Osteocyte (in vitro differentiated cells): ENCODE measurements at places on chromosomes 6 and 20. TPM values are rescaled to one million over a fixed set of nuclear protein-coding genes. Genes with fewer than 3 reads are reported as not detected.

CST2 gene
- total RNA-seq: not detected in 2 replicates

OR5V1 gene
- total RNA-seq: not detected in 2 replicates

C20orf141 gene
- not detected in 2 replicates for total RNA-seq

SMIM13 gene
- total RNA-seq: 19.6 and 20.5 TPM in 2 replicates

TRIM40 gene
- total RNA-seq: not detected in 2 replicates

CPXM1 gene
- 84.0 and 85.8 TPM in 2 replicates for total RNA-seq

DNA sequence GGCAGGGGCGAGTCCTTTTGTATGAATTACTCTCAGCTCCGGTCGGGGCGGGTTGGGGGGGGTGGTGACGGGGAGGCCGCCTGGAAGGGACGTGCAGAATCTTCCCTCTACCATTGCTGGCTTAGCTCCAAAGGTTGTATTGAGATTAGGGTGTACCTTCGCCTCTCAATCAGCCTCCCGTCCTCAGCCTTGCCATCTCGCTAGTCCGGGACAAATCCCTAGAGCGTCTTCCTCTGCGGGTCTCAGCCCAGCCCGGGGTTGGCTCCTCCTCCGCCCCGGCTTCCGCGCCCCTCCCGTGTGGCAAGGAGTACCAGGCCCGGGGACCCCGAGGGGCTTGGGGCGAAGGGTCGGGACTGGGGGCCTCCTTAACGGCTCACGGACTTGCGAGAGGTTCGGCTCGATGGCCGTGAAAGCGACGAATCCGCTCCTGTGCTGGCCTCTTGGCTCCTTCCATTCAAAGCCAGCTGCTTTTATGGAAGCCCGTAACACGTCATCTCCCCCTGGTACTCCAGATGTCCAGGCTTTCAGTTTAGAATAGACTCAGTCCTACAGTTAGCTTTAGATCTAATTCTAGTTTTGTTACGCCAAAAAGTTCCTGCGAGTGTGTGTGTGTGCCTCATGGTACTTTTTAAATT is 636 bp upstream of the EEF1A1 start:
- peak; percentile 92 for DNase-seq

DNA sequence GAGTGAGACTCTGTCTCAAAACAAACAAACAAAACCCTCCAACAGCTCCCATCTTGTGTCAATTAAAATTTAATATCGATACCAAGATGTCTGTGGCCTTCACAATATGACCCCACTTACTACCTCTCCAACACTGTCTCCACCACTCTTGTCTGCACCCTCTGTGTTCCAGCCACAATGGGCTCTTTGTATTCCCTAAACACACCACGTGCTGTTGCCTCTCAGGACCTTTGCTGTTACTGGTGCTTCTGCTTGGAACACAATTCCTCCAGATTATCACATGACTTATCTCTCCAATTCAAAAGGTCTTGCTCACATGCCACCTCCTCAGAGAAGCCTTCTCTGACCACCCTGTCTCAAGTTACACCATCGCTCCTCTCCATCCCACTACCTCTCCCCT is 6.0 kb upstream of the HCK start:
- no peak for DNase-seq

GRCh38 chr6:69012211-69012610 is 377.1 kb downstream of the ADGRB3 start:
- DNase-seq: no peak

GRCh38 chr20:36541227-36541767 is at the start of gene MYL9:
MYL9 (plus strand) TSS chr20:36541519; CDS start chr20:36544885, 3,366 bp downstream.
- DNase-seq: no peak

GRCh38 chr6:13156381-13156780 is 172.0 kb downstream of the TBC1D7 start:
- DNase-seq: no peak

DNA sequence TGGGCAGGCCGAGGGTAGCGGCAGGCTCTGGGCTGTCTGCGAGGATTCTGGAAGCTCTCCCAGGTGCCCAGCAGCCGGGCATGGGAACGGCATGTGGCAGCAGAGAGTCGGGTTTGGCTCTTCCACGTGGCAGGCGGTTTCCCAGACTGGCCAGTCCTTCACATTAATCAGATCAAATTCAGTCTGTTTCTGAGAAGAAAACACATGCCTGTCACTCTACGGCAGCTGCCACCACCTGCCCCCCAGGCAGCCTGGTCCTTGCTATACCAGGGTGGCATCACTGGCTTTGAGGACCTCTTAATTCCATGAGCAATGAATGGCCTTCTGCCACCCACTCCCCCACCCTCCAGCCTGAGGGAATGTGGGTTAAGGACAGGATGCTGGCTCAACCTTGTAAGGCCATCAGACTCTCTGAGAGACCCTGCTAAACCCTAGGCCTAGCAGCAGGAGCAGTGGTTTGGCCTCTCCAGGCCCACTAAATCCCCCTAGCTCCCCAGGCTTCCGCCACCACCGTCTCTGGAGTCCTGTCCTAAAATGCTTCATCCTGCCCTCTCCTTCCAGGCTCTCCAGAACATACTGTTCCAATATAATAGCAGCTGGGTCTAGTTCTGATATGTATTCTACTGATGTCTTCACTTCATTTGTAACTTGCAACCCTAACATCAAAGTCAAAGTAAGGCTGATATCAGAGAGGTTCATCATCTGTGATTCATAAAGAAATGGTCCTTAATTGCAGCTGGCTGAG is 47.8 kb downstream of the PLCG1 start:
- DNase-seq: peak; percentile 73

DNA sequence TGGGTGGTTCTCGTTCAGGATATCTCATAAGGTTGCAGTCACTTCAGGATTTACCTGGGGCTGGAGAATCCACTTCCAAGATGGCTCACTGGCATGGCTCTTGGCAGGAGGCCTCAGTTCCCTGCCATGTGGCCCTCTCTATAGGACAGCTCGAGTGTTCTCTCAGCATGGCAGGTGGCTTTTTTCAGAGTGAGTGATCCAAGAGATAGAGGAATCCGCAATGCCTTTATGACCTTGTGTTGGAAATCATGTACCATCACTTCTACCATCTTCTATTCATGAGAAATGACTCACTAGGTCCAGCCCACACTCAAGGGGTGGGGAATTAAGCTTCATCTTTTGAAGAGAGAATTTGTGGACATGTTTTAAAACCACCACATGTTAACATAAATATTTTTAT is 37.8 kb downstream of the PPP1R16B start:
- DNase-seq: no peak

DNA sequence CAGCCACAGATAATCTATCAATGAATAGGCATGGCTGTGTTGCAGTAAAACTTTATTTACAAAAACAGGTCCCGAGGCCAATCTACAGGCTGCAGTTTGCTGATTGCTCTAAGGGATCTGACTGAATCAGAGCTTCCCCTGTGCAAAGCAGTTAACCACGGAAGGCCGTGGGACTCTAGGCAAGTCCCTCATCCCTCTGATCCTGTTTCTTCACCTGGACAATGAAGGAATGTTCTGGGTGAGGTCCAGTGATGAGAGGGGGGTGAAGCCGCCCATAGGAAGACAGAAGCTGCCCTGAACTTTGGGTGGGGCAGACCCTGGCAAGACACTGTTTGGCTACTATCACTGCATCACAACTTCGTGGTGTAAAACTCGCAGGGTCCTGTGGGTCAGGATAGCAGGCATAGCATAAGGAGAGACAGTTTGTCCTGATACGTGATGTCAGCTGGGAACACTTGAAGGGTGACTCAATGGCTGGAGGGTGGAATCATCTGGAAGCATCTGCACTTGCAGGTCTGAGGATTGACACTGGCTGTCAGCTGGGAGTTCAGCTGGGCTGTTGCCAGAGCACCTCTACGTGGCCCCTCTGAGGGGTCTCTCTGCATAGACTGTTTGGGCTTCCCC is 33.3 kb upstream of the TGM2 start:
- no peak for DNase-seq

- DNase-seq: no peak
These were observed 191.6 kb downstream of the DST start for GRCh38 chr6:56450882-56451739.

- no peak for DNase-seq
These were observed 22.3 kb upstream of the ROS1 start for GRCh38 chr6:117448011-117448410.

- no peak for DNase-seq
These were observed 151.0 kb upstream of the MCHR2 start for GRCh38 chr6:100144991-100145390.

GRCh38 chr6:139580592-139581484 is 206.4 kb upstream of the CITED2 start:
- no peak for DNase-seq

DNA sequence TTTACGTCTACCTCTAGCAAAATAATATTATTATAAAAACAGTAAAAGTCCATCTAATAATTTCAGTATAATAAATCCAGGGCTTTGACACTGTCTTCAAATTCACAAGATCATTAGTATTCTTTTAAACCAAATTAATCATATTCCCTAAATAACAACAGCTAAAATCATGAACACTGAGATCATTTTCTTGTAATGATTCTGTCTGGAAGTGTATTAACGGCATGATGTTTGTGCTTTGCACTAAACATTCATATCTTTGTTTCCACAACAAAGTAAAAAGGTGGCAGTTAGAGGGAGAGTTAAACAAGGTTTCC is 18.8 kb downstream of the HIVEP2 start:
- no peak for DNase-seq

DNA sequence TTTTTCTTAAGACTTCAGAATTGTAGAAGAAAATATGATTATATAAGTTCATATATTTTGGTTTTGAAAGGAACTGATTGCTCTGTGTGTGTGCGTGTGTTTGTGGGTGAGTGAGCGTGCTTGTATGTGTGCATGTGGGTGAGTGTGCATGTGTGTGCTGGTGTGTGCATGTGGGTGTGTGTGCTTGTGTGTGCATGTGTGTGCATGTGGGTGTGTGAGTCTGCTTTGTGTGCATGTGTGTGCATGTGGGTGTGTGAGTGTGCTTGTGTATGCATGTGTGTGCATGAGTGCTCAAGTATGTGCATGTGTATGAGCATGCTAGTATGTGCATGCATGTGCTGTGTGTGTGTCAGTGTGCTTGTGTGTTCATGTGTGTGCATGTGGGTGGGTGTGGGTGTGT is 238.5 kb downstream of the CDC5L start:
- no peak for DNase-seq

GRCh38 chr6:109322825-109323224 is 59.4 kb downstream of the CD164 start:
- DNase-seq: no peak

DNA sequence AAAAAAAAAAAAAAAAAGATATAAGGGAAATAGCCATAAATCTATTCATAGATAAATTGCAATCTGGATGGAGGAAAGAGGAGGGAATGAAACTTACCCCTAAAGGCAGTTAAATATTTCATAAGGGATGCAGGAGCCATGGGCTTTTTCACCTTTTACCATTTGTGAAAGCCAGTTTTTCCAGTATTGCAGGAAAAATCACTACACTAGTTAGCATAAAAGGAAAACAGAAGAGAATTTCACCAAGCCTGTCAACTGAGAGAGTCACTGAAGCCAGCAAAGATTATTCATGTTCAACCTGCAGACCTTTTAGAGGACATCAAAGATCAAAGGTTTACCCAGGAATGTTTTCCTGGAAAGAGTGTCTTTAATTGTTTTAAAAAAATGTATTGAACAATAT is 969.7 kb downstream of the KIF16B start:
- no peak for DNase-seq

- DNase-seq: no peak
These were observed 51.3 kb downstream of the ADNP start for GRCh38 chr20:50879649-50880550.

GRCh38 chr20:57278457-57278856 is 12.0 kb upstream of the BMP7 start:
- DNase-seq: no peak

- DNase-seq: no peak
These were observed 412.8 kb upstream of the NRSN1 start for GRCh38 chr6:23713211-23713610.

DNA sequence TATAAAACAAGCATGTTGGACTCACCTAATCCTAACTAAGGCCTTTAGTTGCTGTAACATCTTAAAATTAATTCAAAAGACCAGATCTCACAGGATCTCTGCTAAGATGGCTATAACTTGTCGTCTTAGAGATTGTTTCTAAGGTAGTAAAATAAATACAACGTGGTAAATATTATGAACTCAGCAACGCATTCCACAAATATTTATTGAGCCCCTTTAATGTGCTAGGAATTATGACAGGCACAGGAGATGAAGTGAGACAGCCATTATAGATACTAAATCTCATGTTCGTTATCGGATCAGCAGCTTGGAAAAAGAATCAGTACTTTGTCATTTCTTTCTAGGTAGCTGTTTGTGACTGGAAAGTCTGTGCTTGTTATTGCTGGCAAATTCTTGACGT is 20.9 kb upstream of the MCM3 start:
- DNase-seq: no peak

GRCh38 chr6:54970337-54970736 is 123.8 kb downstream of the FAM83B start:
- no peak for DNase-seq

DNA sequence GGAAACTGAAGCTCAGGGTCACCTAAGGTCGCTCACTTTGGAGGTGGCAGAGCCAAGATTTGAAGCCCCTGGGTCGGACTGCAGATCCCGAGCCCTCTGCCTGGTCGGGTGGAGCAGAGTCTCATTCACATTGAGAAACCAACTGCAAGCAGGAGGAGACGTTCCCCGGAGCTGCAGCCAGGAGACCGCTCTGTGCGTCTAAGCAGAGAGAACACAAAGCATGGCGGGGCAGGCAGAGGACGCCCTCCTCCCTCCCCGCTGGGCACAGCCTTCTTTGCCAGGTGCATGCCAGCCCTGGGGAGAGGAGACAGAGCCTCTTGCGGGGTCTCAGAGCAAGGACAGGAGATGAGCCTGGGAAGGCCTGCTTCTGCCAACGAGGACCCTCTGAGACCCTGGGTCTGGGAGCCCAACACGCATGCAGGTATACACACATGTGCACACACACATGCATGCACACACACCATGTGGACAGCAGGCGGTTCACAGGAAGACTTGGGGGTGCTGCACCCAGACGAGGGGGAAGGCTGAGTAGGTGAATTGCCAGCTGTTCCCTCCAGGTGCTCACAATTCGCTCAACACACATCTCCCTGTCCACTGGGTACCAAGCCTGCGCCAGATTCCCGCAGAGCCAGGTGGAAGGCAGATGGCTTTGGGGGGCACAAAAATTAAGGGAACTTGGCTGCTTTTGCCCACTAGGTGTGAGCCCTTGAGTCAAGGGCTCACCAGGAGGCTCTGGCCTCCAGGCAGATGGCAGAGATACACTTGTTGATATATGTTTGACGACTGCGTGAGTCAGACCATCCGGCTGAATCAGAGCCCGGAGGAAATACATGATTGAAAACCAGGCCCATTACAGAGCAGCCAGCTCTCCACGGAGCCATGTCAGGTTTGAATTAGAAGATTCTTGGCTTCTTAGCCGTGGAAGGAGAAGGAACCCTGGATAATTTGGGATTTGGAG is 5.5 kb upstream of the NTSR1 start:
- no peak for DNase-seq

DNA sequence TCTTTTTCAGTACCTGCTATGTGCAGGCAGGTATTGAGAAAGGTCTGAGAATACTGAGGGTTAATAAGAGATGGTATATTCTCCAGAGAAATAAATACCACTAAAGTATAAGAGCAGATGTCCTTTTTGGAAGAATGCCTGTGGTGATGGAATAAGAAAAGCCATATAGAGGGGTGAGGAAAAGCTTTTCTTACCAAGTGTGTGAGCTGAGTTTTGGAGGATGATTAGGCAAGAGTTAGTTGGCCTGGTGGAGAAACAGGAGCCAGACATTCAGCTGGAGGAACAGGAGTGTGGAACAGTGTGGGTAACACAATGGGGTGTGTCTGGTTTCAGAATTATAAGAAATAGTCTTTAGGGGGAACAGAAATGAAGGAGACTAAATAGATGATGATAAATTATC is 19.9 kb downstream of the ZNF451 start:
- no peak for DNase-seq
